ACHN (cell line): ENCODE measurements at places on chromosomes 1 and 21.

GRCh38 chr1:165695031-165695430 lies 3.3 kb downstream of the ALDH9A1 start:
- DNase-seq: no peak

GRCh38 chr1:19138331-19138730 lies 71.7 kb downstream of the UBR4 start:
- DNase-seq: no peak

DNA sequence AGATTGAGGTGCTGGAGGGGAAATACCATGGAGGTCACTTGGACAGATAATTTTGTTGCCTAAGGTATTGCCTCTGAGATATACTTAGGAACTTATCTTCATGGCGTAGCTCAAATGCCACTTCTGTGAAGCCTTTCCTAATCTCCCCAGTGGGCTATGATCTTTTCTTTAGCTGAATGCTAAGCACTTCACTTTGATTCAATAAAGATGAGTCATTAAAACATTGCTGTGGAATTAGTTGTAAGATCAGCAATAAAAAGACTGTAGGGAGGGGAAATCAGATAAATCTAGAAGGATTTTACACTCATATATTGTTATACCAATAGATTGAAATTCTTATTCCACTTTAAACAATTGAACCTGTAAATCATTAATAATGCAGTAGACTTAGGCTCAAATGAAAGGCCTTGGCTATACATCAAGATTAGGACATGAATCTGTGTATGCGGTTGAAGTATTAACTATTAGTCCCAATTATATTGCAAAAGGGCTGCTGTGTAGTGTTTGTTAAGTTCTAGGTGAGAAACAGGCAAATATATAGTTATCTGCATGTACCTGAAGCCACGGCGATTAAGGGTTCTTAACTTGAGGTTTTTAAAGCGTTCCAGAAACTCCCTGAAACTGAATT lies 19.2 kb upstream of the MAGOH start:
- DNase-seq: no peak

DNA sequence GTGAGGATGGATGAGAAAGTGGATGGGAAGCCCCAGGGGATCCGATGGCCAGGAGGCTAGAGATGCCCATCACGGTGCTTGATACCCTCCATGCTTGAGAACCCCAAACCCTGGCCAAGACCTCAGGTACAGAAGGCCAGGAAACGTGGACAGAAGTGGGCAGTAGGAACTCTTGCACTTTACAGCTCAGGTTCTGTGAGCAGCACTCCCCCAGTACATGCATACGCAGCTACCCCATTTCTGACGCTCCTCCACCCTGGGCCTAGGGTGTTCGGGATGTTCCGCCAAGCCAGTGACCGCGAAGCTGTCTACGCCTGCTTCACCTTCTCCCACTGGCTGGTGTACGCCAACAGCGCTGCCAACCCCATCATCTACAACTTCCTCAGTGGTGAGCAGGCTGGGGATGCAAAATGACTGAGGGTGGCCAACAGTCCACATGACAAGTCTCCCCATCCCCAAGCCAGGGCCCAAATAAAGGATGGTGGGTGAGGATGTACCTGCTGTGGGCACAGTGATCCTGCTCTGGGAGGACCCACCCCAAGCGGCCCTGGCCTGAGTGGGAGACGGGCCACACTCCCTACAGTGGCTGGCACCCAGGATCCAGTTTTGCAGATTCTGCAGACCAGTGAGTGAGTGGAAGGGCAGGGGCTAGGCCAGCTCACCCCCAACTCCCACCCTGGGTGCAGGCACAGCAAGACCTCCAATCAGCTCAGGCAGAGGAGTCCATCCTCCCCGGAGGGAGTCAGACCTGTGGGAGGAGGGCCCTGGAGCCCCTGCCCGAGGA lies 7.4 kb downstream of the HCRTR1 start:
- no peak for DNase-seq

DNA sequence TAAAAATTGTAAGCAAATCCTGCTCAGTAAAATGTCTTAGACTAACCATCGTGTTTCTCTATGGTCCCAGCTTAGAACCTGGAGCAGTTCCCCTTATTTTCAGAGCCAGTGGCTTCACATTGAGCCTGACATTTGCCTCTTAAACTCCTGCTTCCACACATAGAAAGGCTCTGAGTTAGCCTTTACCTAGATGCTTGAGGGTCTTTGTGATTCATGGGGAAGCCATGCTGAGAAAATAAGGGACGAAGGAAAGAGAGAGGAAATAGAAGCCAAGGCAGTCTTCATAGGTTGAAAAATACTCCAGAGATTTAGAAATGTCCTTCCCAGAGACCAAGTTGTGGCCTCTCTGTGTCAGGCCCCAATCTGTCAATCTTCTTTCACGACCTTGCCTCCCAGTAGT lies 16.1 kb upstream of the RBBP5 start:
- DNase-seq: no peak

DNA sequence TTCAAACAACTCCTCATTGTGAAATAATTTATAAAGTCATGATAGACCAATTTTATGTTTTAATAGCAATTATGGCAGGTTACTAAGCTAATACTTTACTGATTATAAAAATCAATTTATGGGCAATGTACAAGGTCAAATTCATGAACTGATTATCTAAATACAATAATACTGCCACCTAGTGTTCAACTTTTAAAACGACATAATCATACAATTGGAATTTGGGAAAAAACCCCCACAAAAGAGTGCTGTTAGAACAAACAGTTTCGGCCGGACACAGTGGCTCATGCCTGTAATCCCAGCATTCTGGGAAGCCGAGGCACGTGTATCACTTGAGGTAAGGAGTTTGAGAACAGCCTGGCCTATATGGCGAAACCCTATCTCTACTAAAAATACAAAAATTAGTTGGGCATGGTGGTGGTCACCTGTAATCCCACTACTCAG lies 14.0 kb downstream of the GTF2B start:
- peak; percentile 30 for DNase-seq

DNA sequence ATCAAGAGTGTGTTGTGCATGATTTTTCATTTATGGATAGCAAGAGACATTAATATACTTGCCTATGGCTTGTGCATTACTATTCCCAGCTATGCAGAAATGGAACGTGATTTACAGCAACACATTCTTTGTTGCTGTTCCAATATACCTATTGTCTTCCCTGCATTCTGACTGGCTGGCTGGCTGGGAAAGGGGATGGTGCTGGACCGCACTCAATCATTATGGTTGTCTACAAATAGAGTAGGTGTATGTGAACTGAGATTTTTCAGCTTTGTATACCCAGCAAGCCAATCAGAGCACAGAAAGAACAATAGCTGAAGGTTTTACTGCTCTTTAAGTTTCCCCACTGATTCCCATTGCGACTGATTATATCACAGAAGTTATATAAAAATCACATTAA lies 167.5 kb downstream of the ATG4C start:
- no peak for DNase-seq

DNA sequence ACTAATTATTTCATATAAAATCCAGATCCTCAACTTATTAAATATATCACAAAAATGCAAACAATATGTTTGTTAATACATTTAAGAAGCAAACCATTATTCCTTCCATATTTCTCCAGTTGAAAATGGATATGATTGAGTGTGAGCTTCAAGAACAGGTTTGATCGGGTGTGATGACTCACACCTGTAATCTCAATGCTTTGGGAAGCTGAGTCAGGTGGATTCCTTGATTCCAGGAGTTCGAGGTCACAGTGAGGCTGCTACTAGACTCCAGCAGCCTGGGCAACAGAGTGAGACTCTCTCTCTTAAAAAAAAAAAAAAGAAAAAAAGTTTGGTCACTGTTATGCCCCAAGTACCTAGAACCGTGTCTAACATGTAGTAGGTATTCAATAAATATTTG lies 42.9 kb upstream of the RRP15 start:
- DNase-seq: no peak

- DNase-seq: no peak
These were observed 35.6 kb upstream of the GPR157 start for GRCh38 chr1:9164532-9164900.

- no peak for DNase-seq
These were observed 108.2 kb upstream of the NRIP1 start for GRCh38 chr21:15172963-15173362.

DNA sequence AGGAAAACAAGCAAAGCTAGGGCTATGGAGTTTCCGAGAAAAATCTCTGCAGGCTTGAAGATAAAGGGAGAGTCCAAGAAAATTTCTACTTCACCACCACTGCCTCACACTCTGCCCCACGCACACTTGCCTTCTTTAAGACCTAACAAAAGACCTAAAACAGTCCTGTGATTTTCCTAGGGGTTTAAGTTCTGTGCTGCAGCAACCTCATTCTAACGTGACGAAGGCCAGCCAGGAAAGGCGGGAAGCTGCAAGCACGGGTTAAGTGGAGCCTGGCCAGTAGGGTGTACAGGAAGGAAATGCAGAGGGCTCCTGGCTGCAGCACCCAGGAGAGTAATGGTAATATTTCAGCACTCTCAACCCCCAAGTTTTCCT lies 1.5 kb downstream of the SPATA6 start:
- DNase-seq: peak; percentile 54

GRCh38 chr21:43194303-43195120 lies 25.7 kb downstream of the CRYAA start:
- DNase-seq: no peak

DNA sequence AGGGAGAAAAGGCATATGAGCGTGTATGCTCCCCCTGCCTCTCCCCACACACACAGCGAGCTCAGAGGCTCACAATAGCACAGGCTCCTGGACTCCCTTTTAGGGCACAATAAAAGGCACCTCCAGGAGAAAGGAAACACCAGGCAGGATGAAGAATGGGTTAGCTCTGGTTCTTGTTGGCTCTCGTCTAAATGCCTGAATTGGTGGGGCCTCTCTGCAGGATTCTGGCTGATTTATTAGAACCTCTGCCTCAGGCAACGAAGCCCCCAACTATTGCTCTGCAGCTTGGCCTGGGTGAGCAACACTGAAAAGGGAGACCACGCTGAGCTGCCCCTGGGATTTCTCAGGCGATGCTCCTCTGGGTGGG lies 590.9 kb upstream of the PLXNA2 start:
- DNase-seq: no peak

GRCh38 chr21:14559102-14559501 lies 13.0 kb upstream of the SAMSN1 start:
- DNase-seq: no peak

DNA sequence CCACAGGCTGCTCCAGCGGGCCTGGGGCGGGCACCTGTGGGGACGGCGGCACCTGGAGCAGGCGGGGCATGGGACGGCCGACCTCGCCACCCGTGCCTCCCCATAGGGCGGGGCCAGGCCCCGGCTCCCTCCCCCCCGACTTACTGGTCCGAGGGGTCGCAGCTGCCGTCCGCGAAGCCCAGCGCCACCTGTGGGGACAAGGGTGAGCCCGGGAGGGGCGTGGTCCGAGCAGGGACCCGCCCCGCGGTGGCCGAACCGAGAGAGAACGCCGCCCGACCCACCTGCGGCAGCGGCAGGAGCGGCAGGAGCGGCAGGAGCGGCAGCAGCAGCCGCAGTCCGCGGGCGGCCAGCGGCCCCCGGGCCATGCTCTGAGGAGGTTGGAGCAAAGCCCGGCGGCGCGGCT lies at the start of gene TMEM52:
Gene TMEM52, minus strand, starts transcription at position 379 of the 403 bp plus-strand sequence. Its CDS starts 14 bp downstream, at position 365.
- no peak for DNase-seq

DNA sequence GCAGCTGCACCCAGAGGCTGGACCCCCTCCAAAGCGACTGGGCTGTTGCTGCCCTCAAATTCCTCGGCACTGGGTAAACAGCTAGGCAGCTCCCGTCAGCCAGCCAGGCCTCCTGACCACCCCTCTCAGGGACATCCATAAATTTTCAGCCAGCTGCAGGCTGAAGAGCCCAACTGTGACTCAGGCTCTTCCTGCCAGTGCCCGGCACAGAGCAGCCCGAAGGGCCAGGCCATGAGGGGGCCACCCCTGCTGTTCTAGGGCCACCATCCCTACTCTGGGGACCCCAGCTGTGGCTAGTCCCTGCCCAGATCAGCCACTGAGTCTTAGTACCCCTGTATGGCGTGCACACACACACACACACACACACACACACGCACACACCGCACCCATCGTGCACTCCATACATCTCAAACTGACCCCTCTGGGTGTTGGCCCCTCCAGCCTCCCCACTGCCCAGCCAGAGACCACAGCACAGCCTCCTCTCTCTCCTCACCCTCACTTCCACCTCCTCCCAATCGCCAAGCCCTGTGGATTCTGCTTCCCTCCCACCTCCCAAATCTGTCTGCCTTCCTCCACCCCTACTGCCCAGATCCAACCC lies 6.2 kb upstream of the LAPTM5 start:
- DNase-seq: no peak

- no peak for DNase-seq
These were observed 21.4 kb downstream of the XKR8 start for GRCh38 chr1:27981145-27981544.

- DNase-seq: no peak
These were observed 40.4 kb upstream of the FRRS1 start for GRCh38 chr1:99806882-99807281.

- no peak for DNase-seq
These were observed 31.0 kb downstream of the ATP5PO start for GRCh38 chr21:33884376-33885171.

DNA sequence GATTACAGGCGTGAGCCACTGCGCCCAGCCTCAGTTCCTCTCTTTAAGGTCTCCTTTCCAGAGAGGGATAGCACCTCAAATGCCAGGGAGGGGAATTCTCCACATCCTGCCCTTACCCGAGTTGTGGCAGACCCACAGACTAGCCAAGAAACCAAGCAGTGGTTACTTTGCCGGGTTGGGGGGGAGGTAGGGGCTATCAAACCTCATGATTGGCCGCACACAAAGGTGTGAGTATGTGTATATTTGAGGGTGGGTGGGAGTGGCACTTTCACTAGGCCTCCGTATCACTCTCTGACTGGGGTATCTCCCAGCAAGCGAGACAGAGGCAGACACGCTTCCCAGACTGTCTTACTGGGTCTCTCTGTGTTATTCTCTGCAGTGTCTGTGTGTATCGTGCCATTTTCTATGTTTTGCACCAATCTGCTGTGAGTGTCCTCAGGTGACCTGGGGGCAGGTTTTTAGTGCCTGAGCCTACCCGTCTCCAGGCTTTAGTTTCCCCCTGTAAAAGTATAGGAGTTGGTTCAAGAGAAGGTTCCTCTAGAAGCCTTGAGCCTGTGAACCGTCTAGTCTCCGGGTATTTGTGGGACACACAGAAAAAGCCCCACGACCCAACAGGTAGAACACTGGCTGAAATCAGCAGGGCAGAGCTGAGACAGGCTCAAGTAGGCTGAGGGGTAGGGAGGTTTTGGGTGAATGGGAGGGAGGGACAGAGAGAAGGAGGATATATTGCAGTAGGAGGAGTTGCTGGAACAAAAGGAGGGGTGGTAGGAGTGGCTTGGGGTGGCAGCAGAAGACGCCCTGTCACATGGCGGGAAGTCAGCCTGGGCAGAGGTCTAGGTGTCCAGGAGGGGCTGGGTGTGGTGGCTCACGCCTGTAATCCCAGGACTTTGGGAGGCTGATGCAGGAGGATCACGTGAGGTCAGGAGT lies 10.3 kb downstream of the LMNA start:
- no peak for DNase-seq

- DNase-seq: no peak
These were observed 74.0 kb upstream of the GALNT2 start for GRCh38 chr1:229993060-229993459.

DNA sequence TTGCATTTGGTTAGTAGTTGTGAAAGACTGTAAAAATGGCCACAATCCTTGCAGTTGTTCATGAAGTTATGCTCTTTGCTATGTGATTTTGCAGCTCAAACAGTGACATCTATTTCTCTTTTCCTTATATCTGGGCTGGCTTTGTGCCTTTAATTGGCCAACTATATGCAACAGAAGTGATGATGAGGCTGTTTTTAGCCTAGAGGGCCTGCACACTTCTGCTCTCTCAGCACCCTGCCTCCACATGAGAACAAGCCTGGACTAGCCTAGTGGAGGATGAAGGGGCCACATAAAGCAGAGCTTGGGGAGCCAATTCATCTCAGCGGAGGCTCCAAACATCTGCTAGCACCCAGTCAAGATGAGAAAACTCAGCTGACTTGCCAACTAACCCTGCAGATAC lies 339.8 kb downstream of the OMA1 start:
- no peak for DNase-seq

GRCh38 chr1:116982319-116983004 lies 19.1 kb upstream of the CD101 start:
- DNase-seq: no peak
